Chondrocyte (in vitro differentiated cells): ENCODE measurements at places on chromosomes 1 and 21.

GRCh38 chr21:38389896-38390295, 108.4 kb downstream of the ERG start:
- no peak overlapping the region for H3K27ac ChIP-seq
- no peak for DNase-seq
- H3K4me1 ChIP-seq = peaks cover 38% of the 10 kb centered on the region

GRCh38 chr1:110783292-110783918, 89.5 kb upstream of the CD53 start:
- DNase-seq = no peak
- no peaks in the 10 kb centered on the region for H3K4me1 ChIP-seq
- H3K27me3 ChIP-seq = peaks cover 21% of the 10 kb centered on the region
- no peak overlapping the region for H3K27ac ChIP-seq
- peaks cover 2% of the 10 kb centered on the region for H3K36me3 ChIP-seq
- no peak overlapping the region for H3K4me3 ChIP-seq

- no peaks in the 10 kb centered on the region for H3K27me3 ChIP-seq
- peaks cover 12% of the 10 kb centered on the region for H3K36me3 ChIP-seq
- H3K4me3 ChIP-seq = no peak overlapping the region
- DNase-seq = no peak
- no peak overlapping the region for H3K27ac ChIP-seq
Observed at GRCh38 chr1:173954179-173954578, 37.1 kb upstream of the SERPINC1 start.

- H3K36me3 ChIP-seq = peaks cover 11% of the 10 kb centered on the region
- peaks cover 23% of the 10 kb centered on the region for H3K4me1 ChIP-seq
- H3K27me3 ChIP-seq = no peaks in the 10 kb centered on the region
- no peak overlapping the region for H3K27ac ChIP-seq
Observed at GRCh38 chr21:33330726-33331125, 6.0 kb downstream of the IFNAR1 start.

- no peaks in the 10 kb centered on the region for H3K36me3 ChIP-seq
- no peak for DNase-seq
- peaks cover 4% of the 10 kb centered on the region for H3K4me1 ChIP-seq
- H3K27me3 ChIP-seq = peaks cover 6% of the 10 kb centered on the region
- H3K4me3 ChIP-seq = no peak overlapping the region
Observed at GRCh38 chr1:148166558-148167492, 14.7 kb upstream of the NBPF11 start.
